NCI-H526 (cell line): ENCODE measurements at places on chromosomes 7 and 10.

- no peak for DNase-seq
These were observed 279.9 kb upstream of the NEBL start for GRCh38 chr10:21176934-21177480.

GRCh38 chr7:92253251-92253650 lies 7.5 kb downstream of the ANKIB1 start:
- no peak for DNase-seq

DNA sequence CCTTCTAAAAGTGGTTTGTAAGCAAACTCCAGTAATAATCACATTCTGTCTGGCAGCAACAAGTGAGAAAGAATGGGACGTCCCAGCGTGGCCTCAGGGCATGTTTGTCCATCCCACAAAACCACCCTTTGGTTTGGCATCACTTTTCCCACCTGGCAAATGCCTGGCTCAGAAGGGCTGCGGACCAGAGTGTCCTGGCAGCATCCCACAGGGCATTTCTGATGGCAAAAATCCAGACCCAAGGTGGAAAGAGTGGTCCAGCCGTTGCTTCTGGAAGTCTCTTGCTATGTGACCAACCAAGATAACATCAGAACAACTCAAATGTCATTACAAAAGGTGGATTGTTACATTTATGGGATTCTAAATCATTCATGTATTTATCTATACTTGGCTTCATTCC lies 174.4 kb downstream of the CREB5 start:
- DNase-seq = no peak

DNA sequence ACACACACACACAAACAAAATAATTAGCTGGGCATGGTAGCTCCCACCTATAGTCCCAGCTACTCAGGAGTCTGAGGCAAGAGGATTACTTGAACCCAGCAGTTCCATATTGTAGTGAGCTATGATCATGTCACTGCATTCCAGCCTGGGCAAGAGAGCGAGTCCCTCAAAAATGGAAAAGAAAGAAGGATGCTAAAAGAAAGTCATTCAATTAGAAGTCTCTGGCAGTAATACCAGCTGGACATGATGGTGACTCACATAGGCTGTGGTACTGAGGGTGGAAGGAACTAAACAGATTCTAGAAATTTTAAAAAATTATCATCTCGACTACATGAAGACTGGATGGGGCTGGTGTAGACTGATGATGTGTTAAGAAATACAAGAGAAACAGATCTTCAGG lies 385.3 kb downstream of the ETV1 start:
- no peak for DNase-seq

- DNase-seq = no peak
These were observed 87.2 kb upstream of the ZNF32 start for GRCh38 chr10:43735907-43736306.

- no peak for DNase-seq
These were observed 119.8 kb downstream of the ZNF736 start for GRCh38 chr7:64433590-64433989.
